NB4 (cell line): ENCODE measurements at places on chromosomes 4 and X.

GRCh38 chr4:53461244-53461643 is 83.8 kb downstream of the FIP1L1 start:
- no peak for DNase-seq

DNA sequence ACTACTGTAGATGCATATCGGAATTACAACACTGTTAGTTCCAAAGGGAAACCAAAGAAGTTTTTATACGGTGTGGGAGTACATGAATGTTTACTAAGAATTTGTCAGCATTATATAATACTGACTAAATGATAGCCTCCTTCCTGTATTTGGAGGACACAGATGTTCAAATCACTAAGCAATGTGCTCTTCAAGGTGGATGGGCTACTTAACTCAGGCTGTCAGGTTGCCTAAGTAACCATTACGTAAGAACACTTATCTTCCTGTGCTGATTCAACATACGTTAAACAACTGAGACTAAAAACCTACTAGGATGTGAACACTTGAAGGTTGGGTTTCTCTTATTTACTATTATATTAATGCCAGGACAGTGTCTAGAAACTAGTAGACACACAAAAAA is 81.9 kb upstream of the HPGD start:
- DNase-seq, result peak; percentile 57

DNA sequence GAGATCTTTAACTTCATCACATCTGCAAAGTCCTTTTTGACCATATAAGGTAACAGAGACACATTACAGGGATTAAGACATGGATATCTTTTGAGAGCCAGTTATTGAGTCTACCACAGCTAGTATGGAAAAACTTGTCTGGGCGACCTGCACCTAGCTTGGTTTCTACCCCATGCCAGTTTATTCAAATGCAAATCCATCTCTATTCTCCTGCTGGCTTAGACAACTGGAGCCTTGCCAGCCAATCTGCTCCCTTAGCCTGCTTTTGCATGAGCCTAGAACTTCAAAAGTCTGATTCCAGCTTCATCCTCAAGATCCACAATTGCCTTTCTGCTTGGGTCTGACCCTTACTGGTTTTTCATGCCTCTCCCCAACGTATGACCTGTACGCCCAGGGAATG is 212.0 kb upstream of the AFF2 start:
- DNase-seq, result no peak

- no peak for DNase-seq
These were observed 292.9 kb downstream of the DCTD start for GRCh38 chr4:182624281-182624680.

GRCh38 chr4:72997409-72997808 is 72.1 kb downstream of the COX18 start:
- no peak for DNase-seq

DNA sequence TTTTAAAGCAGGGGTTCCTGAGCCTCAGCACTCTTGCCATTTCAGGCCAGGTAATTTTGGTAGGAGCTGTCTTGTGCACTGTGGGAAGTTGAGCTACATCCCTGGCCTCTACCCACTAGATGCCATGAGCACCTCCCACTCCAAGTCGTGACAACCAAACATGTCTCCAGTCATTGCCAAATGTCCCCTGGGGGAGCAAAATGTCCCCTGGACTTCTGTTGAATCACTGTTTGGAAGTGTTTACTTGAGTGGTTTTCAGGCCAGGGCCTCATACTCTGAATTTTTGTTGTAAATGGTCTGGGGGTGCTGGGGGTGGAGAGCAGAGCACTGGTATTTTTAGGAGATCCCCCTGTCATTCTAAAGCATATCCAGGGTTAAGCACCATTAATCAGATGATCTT is 3.2 kb downstream of the PDK3 start:
- DNase-seq, result peak; percentile 20

- DNase-seq, result no peak
These were observed 115.6 kb upstream of the NR3C2 start for GRCh38 chr4:148557793-148558192.

- no peak for DNase-seq
These were observed 13.2 kb downstream of the SHISA3 start for GRCh38 chr4:42410446-42410845.

GRCh38 chrX:110219920-110220319 is 98.0 kb downstream of the AMMECR1 start:
- no peak for DNase-seq

DNA sequence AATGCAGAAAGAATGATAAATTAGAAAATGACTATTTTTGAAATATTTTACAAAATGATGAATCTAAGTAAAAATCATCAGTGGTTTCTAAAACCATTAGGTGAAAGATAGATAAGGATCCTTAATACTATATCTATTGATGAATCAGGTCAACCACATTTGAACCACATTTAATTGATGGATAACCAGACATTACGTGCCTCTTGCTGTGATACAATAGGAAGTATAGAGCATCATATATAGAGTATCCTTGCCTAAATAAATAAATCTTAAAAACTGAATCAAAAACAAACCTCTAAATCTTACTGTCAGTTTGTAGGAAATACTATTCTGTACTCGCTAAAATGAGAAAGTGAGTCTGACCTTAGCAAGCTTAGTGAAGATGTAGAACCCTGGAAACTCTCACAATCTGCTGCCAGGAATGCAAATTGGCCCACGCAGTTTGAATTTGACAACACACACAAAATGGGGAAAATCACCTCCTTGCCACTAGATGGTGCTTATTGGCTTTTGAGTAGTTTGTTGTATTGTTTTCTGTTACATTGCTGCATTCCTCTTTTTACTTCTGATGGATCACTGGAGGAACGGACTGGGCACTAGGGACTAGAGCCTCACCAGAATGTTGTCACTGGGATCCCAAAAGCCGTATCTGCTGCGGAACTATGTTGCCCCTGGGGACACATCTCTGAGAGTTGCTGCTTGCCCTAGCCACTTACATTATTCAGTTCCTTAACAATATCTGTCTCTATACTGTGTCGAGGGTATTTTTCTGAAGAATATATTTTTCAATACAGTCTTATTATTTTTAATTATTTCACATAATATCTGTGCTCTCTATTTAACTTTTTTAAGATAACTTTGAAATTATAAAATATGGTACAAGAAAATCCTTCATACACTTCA is 25.4 kb upstream of the SLAIN2 start:
- peak; percentile 69 for DNase-seq

DNA sequence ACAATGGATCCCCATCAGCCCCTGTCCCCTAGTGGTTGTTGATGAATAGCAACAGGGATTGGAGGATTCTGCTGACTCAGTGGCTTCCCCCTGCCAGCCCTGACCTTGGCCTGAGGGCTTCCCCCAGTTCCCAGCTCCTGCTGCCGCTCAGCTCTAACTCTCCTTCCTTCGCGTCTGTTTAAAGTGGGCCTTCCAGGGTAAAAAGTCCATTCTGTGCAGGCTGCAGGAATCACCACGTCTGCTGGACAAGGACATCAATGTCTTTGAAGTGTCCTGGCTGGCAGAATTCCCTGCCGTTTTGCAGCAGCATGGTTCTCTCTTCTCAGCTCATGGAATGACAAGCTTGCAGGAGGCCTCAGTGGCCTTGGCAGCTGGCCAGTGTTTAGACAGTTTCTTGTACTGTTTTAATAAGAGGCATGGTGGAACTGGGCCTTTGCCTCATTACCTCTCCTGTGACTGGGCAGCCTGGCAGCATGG is 152.5 kb upstream of the STX18 start:
- DNase-seq, result peak; percentile 44

DNA sequence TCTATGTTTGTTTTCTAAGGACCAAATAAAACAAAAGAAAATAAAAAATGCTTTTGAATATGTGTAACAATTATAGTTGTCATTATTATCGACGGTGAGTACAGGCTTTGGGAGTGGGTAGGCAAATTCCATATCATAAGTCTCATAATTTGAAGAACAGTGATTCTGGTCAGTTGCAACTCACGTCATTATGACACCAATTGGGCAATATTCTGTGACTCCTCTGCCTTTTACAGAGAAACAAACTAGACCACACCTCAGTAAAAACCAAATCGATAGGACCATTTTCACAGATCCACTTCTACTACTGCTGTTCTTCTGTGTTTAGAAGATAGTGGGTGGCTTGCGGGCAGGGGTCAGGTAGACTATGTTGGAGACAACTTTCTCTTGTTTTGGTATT is 250.1 kb downstream of the C4orf33 start:
- DNase-seq, result no peak

GRCh38 chr4:70714079-70714887 is 7.5 kb upstream of the RUFY3 start:
- peak; percentile 12 for DNase-seq

DNA sequence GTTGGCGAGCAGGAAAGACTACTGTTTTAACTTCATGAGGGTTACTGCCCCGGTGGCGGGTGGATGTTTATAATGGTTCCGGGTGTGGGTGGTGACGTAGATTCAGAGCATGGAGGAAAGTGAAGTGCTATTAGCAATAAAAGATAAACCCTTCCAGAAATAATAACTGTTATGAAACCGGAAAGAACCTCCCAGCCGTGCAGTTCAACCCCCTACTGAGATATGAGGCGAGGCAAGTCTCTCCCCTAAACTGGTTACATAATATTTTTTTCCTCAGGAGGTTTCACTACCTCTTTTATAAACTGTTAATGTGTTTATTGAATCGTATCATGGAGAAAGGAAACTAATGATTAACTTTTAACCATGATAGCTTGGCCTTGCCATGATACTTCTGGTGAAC is 33.9 kb upstream of the STIM2 start:
- peak; percentile 99 for DNase-seq

DNA sequence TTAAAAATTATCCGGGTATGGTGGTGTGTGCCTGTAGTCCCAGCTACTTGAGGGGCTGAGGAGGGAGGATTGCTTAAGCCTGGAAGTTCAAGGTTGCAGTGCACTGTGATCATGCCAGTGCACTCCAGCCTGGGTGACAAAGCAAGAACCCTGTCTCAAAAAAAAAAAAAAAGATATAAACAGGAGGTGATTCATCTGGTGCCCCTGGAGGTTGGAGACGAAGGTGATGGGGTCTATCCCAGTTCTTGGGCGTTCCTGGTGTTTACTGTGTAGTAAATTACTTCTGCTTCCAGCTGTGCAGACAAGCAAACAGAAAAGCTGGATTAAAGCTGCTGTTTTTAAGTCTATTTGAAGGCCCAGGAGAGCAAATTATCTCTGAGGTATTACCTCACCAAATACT is 19.9 kb downstream of the GPKOW start:
- DNase-seq, result no peak

- DNase-seq, result no peak
These were observed 75.3 kb downstream of the METTL14 start for GRCh38 chr4:118760493-118760892.

DNA sequence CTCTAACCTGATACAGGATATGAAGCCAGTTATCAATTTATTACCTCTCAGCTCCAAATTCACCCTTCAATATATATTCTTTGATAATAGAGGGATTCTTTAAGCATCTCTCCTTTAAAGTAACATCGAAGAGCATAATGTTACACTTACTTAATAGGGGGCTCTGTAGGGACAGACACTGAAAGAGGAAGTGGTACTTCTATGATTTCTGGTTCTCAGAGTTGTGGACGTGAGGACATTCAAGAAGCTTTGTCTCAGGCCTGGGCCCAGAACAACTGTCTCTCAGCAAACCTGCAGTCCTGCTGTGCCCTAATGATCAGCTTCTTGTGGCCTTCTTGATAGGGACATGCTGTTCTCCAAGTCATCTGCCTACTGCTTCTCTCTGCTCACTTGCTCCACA is 4.2 kb upstream of the ZXDB start:
- peak; percentile 20 for DNase-seq

DNA sequence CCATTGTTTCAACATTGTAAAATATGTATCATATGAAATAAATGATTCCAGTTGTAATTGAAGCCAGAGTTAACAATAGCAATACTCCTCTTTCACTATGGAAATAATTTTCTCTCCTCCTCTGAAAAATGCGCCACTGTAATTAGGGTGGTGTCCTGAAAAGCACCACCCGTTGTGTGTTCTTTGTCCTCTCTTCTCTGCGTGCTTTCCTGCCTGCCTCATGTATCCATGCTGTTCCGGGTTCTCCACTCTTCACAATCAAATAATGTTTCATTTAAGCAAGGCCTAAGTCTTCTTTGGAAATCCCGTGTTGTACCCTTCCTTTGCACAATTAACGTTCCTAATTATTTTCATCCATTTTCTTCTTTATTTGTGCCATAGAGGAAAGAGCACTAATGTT is 293.3 kb downstream of the ADGRL3 start:
- no peak for DNase-seq

GRCh38 chr4:72900952-72901351 is 168.6 kb downstream of the COX18 start:
- no peak for DNase-seq

- no peak for DNase-seq
These were observed 143.6 kb downstream of the ZAR1 start for GRCh38 chr4:48633657-48634056.

- DNase-seq, result no peak
These were observed 691 bp downstream of the SCARB2 start for GRCh38 chr4:76212851-76213414.

GRCh38 chr4:4995908-4996265 is 23.4 kb downstream of the CYTL1 start:
- DNase-seq, result no peak

- no peak for DNase-seq
These were observed 233.3 kb upstream of the EDNRA start for GRCh38 chr4:147247579-147247978.

GRCh38 chr4:120960656-120961267 is 38.2 kb upstream of the PRDM5 start:
- no peak for DNase-seq

GRCh38 chr4:20044502-20044911 is 207.2 kb upstream of the SLIT2 start:
- no peak for DNase-seq

DNA sequence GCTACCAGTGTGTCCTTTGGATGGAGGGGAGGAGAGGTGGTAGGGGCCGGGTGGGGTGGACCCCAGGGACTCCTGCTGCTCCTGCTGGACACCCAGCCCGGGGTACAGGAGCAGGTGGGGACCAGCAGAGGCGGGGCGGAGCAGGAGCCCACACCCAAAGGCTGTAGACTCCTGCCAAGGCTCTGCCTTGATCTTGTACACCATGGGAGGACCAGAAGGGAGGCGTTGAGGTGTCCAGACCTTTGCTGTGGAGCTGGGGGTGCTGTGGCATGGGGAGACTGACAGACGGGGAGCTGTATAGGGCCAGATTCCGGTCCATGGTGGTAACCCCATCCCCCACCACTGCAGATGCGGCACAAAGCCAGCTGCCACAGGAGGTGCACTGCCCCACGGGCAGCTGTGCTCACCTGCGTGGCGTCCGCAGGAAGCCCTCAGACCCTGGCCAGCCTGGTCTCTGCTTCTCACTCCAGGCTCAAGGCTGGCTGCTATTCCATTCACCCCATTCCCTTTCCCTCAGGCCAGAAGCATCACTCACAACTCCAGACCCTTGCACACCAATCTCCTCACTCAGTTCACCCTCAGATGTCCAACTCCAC is 5.0 kb upstream of the SLC26A1 start:
- DNase-seq, result no peak

- DNase-seq, result no peak
These were observed 21.8 kb upstream of the IQSEC2 start for GRCh38 chrX:53303195-53303594.

GRCh38 chrX:155068165-155068564 is 2.8 kb downstream of the CMC4 start:
- no peak for DNase-seq

GRCh38 chr4:26503844-26504243 is 13.6 kb upstream of the CCKAR start:
- DNase-seq, result no peak
